ENCODE measurements at places on chromosomes 5 and 9. TPM values are rescaled to one million over a fixed set of nuclear protein-coding genes. Genes with fewer than 3 reads are reported as not detected.

PRELID2 gene
- 12.2 TPM for total RNA-seq

DNA sequence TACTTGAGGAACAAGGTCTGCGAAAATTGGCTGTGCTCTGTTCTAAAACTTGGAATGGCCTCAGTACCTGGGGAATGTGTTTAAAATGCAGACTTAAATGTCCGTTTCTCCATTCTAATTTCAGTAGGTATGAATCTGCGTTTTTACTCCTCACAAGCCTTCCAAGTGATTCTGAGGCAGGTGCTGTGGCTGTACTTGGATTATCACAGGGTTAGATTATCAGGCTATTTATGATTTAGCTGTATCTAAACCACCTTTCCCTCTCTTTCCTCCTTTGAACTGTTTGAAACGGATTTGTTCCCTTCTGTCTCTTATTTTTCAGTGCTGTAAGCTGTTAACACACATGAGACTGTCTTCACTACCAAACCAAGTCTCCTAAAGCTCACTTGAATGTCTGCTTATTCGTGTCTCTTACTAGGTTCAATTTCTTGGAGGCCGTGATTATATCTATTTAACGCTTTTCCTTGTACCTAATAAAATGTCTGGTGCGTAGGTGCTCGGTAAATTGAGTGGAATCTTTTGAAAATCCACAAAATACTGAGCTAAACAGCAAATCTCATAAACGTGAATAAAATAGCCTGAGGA lies 714 bp upstream of the CETN3 start:
- H3K4me3 ChIP-seq, result peak overlapping the region; percentile 87
- peaks cover 49% of the 10 kb centered on the region for H3K4me1 ChIP-seq
- DNase-seq, result no peak
- peaks cover 15% of the 10 kb centered on the region for H3K36me3 ChIP-seq
- peak overlapping the region; percentile 99 for H3K27ac ChIP-seq

PCDHGA8 gene
- total RNA-seq, result 8.5 TPM

DNA sequence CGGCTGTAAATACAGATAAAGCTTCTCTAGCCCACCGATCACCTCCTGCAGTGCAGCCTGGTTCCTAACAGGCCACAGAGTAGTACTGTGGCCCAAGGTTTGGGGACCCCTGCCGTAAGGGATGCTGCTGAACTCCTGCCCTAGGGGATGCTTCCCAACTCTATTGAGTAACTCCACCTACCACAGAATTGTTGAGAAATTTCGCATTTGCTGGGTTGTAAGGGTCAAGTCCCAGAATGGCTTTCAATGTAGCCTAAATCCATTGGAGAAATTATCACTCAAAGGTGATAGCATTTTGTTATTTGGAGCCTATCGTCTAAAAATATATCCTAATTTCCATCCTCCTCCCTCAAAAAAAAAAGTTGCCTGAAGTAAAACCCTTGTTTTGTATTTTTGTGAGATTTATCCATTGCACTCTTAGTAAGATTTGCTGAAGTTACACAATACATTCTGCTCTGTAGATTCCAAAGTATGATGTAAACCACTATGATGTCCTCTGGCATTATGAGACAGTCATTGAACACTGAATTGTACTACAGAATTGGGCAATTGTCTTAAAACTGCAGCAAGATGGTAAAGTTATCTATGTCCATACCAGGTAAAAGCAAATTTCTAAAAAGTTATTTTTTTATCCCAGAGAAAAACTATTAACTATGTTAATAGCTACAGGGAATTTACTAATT lies 14.0 kb downstream of the ACTBL2 start:
- no peak overlapping the region for H3K4me3 ChIP-seq
- no peaks in the 10 kb centered on the region for H3K36me3 ChIP-seq
- no peak for DNase-seq

GRCh38 chr9:72633966-72634365 lies 112.6 kb downstream of the TMC1 start:
- H3K27ac ChIP-seq, result no peak overlapping the region
- no peak for DNase-seq
- no peaks in the 10 kb centered on the region for H3K4me1 ChIP-seq
- no peak overlapping the region for H3K4me3 ChIP-seq
- H3K27me3 ChIP-seq, result no peaks in the 10 kb centered on the region
- H3K36me3 ChIP-seq, result no peaks in the 10 kb centered on the region

DNA sequence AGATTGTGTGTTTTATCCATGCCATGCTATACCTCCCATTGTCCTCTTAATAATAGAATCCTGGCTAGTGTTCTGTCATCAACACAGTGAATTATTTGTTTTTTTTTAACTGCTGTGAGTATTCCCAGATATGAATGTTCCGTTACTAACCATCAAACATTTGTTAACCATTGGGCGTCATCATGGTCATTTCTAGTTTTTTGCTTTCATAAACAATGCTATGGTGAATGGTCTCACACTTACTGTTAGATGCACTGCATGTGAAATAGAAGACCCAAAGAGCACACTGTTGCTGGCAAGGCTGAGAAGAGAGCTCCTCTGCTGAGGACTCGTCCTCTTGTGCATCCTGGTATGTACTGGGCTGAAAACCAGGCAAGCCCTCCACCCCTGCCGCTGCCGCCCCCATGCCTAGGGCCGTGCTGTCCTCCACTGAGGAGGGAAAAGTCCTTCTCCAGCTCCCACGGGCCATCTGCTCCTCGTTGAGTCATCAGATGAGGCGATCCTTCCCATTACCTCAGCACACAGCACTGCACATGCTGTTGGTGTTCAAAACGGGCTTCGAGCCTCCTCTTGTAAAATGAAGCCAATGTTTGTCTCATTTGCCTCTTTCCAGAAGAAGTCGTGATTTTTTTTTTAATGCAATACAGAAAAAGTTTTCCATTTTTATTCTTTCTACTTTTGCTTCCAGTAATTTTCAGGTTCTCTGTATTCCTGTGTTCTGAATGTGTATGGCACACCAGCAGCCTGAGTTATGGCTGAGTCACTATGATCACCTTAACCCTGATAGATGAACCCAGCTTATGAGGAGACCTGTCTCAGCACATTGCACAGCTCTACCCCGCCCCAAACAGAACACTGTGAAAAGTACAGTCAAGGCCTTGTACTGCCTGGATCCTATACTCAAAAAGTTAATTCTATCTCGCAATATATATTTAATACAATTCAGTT lies 219.0 kb downstream of the AOPEP start:
- peak; percentile 51 for DNase-seq
- peaks cover 55% of the 10 kb centered on the region for H3K4me1 ChIP-seq
- no peaks in the 10 kb centered on the region for H3K36me3 ChIP-seq
- no peaks in the 10 kb centered on the region for H3K27me3 ChIP-seq
- H3K4me3 ChIP-seq, result no peak overlapping the region

GRCh38 chr5:67897431-67897830 lies 318.1 kb upstream of the PIK3R1 start:
- H3K27ac ChIP-seq, result no peak overlapping the region
- DNase-seq, result no peak
- no peaks in the 10 kb centered on the region for H3K36me3 ChIP-seq
- H3K4me3 ChIP-seq, result no peak overlapping the region
- H3K27me3 ChIP-seq, result no peaks in the 10 kb centered on the region

- no peak overlapping the region for H3K4me3 ChIP-seq
- H3K27ac ChIP-seq, result no peak overlapping the region
- DNase-seq, result no peak
- H3K27me3 ChIP-seq, result no peaks in the 10 kb centered on the region
These were observed 28.5 kb downstream of the ANKDD1B start for GRCh38 chr5:75639535-75640311.

DNA sequence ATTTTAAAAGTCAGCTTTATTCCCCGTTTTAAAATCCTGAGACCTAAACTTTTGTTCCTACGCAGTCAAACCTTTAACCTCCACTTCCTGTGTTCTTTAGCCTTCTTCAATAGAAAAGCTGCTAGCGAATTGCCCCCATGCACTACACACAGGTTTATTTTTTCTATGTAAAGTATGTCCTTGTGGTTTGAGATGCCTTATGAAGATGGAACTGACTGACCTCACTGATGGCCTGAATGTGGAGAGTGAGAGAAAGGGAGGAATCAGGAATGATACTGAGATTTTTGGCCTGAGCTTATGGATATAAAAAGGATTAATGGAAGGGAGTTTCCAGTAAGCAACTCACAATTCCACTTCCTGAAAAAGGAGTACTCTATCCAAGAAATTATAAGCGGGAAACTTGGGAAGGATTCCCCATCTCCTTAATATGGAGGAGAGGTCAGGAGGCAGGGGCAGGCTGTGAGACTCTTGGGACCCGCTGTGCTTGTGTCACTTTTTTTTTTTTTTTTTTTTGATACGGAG lies 89.5 kb downstream of the UGCG start:
- no peaks in the 10 kb centered on the region for H3K36me3 ChIP-seq
- H3K27ac ChIP-seq, result no peak overlapping the region
- DNase-seq, result no peak
- no peak overlapping the region for H3K4me3 ChIP-seq
- no peaks in the 10 kb centered on the region for H3K4me1 ChIP-seq

DNA sequence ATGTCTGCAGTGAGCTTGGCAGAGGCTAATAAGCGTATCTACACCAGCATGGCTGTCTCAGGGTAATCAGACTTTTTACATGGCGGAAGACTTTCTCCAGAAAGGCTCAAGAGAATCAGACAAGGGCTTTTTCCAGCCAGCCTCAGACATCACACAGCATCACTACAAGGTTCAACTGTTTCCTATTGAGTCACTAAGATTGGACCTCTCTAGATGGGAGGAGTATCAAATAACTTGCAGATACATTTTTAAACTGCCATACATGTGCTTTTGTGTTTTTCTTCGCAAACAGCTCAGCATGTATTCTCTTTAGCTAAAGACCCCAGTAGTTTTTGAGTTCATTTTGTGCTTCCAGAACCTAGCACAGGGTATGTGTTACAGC lies 22.9 kb upstream of the PIK3R1 start:
- no peaks in the 10 kb centered on the region for H3K36me3 ChIP-seq
- no peak overlapping the region for H3K4me3 ChIP-seq
- peaks cover 9% of the 10 kb centered on the region for H3K4me1 ChIP-seq
- H3K27me3 ChIP-seq, result no peaks in the 10 kb centered on the region
- H3K27ac ChIP-seq, result no peak overlapping the region
- no peak for DNase-seq

GRCh38 chr5:56048124-56048523 lies 53.4 kb upstream of the IL6ST start:
- no peaks in the 10 kb centered on the region for H3K36me3 ChIP-seq
- H3K27me3 ChIP-seq, result no peaks in the 10 kb centered on the region
- no peak overlapping the region for H3K4me3 ChIP-seq
- no peak overlapping the region for H3K27ac ChIP-seq
- H3K4me1 ChIP-seq, result peaks cover 32% of the 10 kb centered on the region
- no peak for DNase-seq

PAPPA gene
- 0.69 TPM for total RNA-seq

DNA sequence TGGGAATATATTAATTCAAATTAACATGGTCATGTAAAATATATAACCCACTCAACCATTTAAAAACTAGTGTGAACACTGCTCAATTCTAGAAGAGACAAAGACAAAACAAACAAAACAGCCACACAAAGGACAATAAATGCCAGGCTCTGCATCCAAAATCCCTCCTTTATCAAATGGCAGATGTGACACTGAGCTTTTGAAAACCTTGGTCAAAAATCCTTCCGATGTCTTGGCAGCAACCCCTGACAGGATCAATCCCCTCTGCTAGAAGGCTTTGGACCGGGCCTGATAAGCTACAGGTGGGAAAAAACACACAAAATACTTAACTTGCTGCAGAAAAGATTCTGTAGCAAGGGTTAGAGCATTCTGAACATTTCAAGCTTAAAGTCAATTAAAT lies 61.5 kb downstream of the ZFR start:
- no peaks in the 10 kb centered on the region for H3K4me1 ChIP-seq
- no peak overlapping the region for H3K27ac ChIP-seq
- H3K4me3 ChIP-seq, result no peak overlapping the region

GRCh38 chr9:91905991-91906469 lies 44.0 kb downstream of the ROR2 start:
- peak; percentile 28 for DNase-seq
- H3K4me1 ChIP-seq, result peaks cover 1% of the 10 kb centered on the region

- H3K27ac ChIP-seq, result peak overlapping the region; percentile 85
- H3K4me3 ChIP-seq, result no peak overlapping the region
- no peaks in the 10 kb centered on the region for H3K27me3 ChIP-seq
- H3K36me3 ChIP-seq, result no peaks in the 10 kb centered on the region
- DNase-seq, result no peak
These were observed 54.3 kb downstream of the TMC1 start for GRCh38 chr9:72575666-72576065.

IGIP gene
- 12.0 TPM for total RNA-seq

DNA sequence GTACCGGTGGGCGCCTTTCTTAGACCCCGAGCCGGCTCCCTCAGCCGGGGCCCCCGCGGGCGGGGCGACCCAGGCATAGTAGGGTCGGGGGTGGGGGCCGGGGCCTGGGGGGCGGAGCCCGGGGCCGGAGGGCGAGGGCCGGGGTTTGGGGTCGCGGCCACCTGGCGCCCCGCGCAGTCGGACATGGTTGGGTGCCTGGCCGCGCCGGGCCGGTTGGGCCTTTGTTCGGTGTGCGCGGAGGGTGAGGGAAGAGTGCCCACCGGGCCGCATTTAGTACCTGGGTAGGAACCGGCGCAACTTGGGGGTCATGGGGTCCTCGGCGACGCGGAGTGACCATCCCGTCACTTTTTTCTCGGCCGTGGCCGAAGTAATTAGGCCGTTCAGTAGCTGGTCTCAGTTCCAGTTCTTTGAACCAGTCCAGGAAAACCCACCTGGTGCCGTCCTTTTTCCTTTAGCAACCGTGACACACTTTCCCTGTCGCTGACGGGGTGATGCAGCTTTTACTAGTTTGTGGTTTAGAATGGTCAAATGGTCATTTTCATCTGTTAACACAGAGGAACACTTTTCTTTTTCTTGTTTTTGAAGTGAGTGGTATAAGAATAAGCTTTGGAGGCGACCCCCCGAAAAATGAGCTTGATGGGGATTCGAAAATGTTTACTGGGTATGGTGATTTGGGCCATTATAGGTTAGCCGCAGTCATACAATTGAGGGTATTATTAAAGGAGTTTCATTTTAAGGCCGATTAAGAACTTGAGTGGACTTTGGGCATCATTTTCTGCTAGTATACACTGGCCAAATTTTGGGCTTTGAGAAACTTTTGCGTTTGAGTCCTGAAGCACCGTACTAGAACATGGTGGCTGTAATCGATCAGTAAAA lies 589 bp downstream of the CKS2 start:
- H3K27ac ChIP-seq, result peak overlapping the region; percentile 57
- H3K27me3 ChIP-seq, result no peaks in the 10 kb centered on the region
- H3K36me3 ChIP-seq, result peaks cover 7% of the 10 kb centered on the region
- DNase-seq, result peak; percentile 23

DNA sequence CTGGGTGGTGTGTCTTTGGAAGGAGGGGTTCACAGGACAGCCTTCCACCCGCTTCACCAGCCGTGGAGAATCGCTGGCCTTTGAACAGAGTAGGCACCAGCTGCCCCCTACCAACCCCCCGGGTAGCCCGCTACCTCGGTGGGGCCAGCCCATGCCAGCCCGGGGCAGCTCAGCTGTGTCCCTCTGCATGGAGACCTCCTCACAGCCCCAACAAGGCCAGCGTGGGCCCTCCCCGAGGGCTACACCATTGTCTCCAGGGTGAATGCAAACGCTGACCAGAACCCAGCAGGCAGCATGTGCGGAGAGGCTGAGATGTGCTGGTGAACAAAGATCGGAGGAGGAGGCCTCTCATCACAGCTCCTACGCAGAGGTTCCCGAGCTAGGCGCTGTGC lies 51.9 kb downstream of the LMX1B start:
- H3K4me1 ChIP-seq, result peaks cover 42% of the 10 kb centered on the region
- H3K36me3 ChIP-seq, result no peaks in the 10 kb centered on the region
- peaks cover 60% of the 10 kb centered on the region for H3K27me3 ChIP-seq

IFNA13 gene
- not detected for total RNA-seq

All from left ventricle myocardium inferior (tissue), 1 donor.